Lung microvascular endothelial cell (primary cell): ENCODE measurements at places on chromosomes 16 and 17. TPM values are rescaled to one million over a fixed set of nuclear protein-coding genes. Genes with fewer than 3 reads are reported as not detected.

- DNase-seq = no peak
Measured at GRCh38 chr17:14942526-14943190, 322.5 kb downstream of the PMP22 start.

GRCh38 chr16:75371171-75371570 is 62.1 kb downstream of the CFDP1 start:
- DNase-seq = no peak

The PIMREG gene
- 4.6 and 10.5 TPM in 2 replicates for total RNA-seq

GRCh38 chr16:85451641-85452363 is 161.3 kb upstream of the GSE1 start:
- DNase-seq = no peak

GRCh38 chr17:7824021-7824924 is 9.7 kb upstream of the KDM6B start:
- no peak for DNase-seq

The CAPN15 gene
- total RNA-seq = 15.5 and 20.2 TPM in 2 replicates

The NPIPA1 gene
- total RNA-seq = 8.3 and 29.4 TPM in 2 replicates
